ENCODE measurements at places on chromosomes 1 and 21. TPM values are rescaled to one million over a fixed set of nuclear protein-coding genes. Genes with fewer than 3 reads are reported as not detected.

- peak; percentile 27 for DNase-seq
These were observed 677 bp downstream of the AGPAT3 start for GRCh38 chr21:43865540-43866259.

CSF3R gene
- total RNA-seq, result 3.7 TPM

RAB4A gene
- 26.7 TPM for total RNA-seq

PTAFR gene
- total RNA-seq, result 0.47 TPM

DNA sequence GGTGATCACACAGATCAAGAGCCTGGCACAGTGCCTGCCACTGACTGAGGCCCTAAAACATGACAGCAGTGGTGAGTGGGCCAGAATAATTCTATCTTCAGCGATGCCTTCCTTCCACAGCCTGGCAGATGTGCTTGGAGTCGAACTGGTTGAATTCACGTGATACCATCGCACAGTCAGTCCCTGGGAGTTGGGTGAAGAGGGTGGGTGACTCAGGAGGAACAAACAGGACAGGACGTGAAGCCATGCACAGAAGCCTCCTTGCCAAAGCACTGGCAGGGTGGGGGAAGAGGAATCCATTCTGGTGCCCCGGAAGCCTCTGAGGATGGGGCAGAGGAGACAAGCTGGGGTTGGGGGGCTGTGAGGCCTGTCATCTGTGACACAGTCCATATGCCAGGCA is 80.3 kb upstream of the WNT4 start:
- no peak for DNase-seq

SLC1A7 gene
- not detected for total RNA-seq

GRCh38 chr1:184429335-184429734 is 42.5 kb downstream of the C1orf21 start:
- DNase-seq, result no peak

GRCh38 chr1:13700521-13701270 is 708 bp downstream of the PRDM2 start:
- DNase-seq, result peak; percentile 76

DNA sequence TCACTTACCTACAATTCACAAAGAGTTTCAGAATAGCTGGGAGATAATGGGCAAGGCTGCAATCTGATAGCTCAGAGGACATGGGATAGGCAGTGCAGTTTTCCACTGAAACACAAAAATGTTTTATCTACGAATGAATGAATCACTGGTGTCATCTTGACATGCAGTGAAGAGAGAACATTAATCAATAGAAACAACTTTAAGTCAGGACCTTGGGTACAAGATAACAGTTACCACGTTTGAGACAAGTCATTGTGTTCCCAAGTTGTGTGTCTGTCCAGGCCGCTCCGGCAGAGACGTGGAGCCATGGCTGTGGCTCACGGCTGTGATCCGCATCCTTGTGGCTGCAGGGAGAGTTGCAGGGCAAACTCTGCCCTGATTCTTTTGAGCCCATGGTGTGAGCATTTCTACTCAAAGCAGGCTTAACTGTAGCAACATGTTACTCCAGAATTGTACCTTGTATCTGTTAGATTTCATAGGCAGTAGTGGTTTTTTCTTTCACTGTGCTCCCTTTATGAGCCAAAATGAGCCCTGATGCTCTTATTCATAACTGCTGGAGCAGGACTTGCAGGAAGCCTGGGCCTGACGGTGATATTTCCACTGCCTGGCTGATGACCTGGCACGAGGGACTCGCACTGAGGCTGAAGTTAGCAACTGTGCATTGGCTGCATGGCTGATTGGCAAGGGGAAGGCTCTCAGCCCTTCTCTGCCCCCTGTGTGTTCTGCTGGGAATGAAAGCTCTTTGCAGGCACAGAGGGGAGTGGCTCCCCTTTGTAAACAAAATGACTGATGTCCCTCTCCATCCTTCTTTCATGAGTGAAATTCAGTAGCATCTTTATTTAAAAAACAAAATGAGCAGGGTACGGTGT is 465.2 kb downstream of the AJAP1 start:
- DNase-seq, result no peak

- DNase-seq, result no peak
These were observed 81.3 kb downstream of the SASS6 start for GRCh38 chr1:100051401-100051800.

GRCh38 chr1:221230605-221231004 is 351.4 kb downstream of the HLX start:
- DNase-seq, result no peak

DNA sequence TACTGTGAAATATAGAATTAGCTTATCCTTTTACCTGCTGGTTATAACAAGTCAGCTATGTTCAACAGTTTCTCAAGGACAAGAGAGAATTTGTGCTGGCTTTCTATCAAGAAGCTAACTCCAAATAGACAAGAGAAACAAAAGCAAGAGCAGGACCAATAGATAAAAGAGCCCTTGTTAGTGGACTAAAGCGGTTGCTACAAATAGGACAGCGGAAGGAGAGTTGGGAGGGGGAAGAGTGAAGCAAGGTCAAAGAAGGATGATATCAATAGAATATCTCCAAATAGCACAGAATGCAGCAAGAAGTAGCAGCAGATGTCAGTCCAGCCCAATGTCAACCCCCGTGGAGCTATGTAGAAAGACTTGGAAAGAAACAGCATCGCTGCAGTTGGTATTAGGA is 53.0 kb upstream of the AKT3 start:
- DNase-seq, result no peak
